Activated T-cell treated with anti-CD3 and anti-CD28 coated beads, Interleukin-2, amount 50 U/mL, for 72 hours (primary cell): ENCODE measurements at places on chromosomes 4 and X.

DNA sequence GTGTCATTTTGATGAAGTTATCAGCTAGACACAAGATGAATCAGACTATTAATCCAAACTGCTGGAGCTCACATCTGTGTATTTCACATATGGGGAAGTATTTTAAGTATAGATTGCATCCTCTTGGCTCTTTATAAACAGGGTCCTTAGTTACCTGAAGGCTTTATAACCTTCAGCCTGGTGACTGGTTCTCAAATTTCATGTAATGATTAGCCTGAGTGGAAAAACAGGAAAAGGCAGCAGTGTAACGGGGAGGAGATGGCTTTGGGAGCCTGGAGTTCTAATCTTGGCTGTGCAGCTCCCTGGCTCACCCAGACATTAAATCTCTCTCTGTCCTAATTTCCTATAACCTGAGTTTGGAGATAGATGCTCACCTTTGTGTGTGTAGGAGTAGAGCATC lies 103.8 kb upstream of the HPF1 start:
- no peak for DNase-seq

GRCh38 chr4:8050555-8051206 lies 107.9 kb downstream of the ABLIM2 start:
- DNase-seq, result no peak

GRCh38 chrX:1851527-1851926 lies 236.7 kb downstream of the ASMT start:
- DNase-seq, result no peak

DNA sequence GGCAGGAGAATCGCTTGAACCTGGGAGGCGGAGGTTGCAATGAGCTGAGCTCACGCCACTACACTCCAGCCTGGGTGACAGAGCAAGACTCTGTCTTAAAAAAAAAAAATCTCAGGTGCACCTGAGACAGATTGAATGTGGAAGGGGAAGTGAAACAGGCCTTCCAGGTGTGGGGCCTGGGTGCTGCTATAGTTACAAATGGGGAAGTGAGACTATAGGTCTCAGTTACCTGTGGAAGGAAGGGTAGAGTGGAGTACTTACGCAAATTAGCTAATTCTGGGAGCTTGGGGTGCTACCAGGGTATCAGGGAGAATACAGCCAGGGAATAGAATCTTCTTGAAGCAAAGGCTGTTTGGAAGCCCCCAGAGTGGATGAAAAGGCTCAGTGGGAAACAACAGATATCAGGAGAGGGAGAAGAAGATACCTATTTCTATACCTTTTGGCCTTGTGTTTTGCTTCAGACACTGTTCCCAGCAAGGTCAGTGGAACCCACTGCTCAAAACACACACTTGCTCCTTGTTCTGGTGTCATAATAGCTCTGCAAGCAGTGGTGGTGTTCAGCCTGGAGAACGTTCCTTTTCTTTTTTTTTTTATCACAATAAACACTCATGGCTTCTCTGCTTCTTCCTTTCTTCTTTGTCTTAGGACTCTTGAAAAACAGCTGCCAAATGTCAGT lies 7.0 kb downstream of the CD38 start:
- DNase-seq, result no peak

- no peak for DNase-seq
Observed at GRCh38 chrX:133215747-133216146, 2.4 kb downstream of the TFDP3 start.

GRCh38 chrX:116230130-116230898 lies 59.8 kb downstream of the AGTR2 start:
- no peak for DNase-seq

- no peak for DNase-seq
Observed at GRCh38 chr4:91734682-91735081, 569.1 kb upstream of the GRID2 start.

GRCh38 chr4:183469936-183470335 lies 25.5 kb downstream of the CDKN2AIP start:
- DNase-seq, result no peak

DNA sequence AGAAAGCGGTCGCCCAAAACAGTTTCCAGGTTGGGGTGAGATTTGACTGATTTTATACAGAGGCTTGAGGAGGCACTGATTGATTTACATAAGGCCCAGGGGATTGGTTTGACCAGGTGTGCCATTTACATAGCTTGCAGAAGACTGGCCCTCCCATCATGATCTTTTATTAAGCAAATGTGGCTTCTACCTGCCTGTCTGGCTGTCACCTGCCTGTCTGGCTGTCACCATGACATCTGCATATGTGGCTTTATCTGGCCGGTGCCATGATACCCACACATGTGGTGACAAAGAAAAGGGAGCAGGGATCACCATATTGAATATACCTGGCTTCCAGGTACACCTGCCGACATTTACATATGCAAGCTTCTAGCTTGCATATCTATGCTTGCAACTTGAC lies 17.0 kb upstream of the CDS1 start:
- DNase-seq, result no peak

DNA sequence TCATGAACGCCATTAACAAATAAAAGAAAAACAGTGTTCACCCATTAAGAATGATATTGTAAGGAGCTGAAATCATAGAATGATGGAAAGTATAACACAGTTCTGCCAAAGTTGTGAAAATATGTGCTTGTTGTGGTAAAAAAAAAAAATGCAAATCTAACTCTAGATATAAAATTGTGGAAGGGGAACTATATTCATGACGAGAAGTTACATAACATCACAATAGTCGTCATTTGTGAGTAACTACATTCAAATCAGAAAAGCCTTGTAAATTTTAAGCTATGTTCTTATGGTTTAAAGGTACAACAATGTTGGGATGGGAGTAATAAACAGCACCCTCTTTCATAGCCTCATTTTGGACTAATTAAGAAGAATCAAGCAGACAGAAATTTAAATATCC lies 57.6 kb upstream of the PRDM8 start:
- no peak for DNase-seq

GRCh38 chr4:33262824-33263223 lies 2542.7 kb downstream of the PCDH7 start:
- DNase-seq, result no peak

DNA sequence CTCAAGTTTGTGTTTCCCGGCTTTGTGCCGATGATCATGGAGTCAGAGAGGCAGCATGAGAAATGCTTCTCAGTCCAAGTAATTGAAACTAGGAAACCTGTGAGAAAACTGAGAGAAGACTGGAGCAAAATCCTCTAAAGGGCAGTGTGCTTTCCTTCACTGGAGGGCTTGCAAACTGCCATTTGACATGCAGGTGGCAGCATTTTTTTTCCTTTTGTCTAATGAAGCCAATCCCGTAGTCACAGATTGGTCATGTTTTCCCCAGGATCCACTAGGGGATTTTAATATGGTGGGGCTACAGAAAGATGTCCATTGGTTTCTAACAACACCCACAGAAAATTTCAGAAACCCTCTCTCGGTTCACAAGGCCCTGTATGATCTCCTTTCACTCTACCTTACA lies 117.4 kb upstream of the NUDT10 start:
- no peak for DNase-seq

DNA sequence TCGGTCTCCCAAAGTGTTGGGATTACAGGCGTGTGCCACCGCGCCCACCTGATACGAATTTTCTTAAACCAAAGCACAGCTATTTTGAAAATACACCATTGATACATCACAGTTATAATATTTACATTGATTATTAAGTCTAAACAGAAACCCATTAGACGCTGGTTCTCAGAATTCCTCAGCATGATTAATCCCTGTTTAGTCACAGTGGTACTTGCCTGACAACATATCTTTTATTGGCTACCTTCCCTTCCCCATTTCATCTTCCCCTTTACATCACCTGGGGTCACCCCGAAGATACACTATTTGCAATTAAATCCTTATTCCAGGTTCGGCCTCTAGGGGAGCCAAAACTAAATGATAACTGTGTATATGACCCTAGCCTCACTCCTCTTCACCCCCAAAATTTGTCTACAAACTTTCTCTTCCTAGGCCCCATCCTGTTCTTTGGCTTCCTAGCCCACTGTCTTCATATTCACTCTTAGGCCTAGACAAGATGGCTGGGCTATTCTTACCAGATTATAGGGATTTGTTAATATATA lies 36.8 kb upstream of the IL1RAPL1 start:
- no peak for DNase-seq

GRCh38 chrX:122622795-122623194 lies 561.3 kb upstream of the GRIA3 start:
- no peak for DNase-seq

DNA sequence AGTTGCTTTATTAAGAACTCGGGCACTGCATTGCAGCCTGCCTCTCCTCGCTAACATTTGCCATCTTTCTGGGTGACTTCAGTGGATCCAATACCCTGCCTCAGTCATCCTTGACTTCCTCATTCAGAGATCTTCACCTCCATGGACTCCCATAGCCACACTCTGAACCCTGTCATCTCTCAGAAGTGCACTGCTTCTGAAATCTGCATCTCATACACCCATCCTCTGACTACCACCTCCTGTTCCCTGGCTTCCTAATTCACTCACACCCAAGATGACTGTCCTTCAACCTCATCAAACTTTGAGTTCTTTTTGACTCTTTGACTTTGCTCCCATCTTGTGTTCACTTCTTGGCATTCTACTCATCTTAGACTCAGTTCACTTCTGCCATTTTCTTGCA lies 25.3 kb upstream of the CYBB start:
- no peak for DNase-seq

DNA sequence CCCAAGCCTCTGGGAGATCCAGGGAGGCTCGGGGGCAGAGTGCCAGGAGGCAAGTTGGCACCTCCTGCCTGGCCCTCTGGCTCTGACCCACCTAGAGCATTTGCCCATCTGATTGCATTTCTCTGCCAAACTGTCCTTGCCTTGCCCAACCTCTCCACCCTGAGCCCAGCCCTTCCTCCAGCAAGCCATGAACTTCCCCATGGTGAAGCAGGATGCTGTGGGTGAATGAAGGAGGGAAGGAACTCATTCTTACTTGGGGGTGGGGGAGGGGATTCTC lies 9.3 kb upstream of the CNGA2 start:
- DNase-seq, result no peak

DNA sequence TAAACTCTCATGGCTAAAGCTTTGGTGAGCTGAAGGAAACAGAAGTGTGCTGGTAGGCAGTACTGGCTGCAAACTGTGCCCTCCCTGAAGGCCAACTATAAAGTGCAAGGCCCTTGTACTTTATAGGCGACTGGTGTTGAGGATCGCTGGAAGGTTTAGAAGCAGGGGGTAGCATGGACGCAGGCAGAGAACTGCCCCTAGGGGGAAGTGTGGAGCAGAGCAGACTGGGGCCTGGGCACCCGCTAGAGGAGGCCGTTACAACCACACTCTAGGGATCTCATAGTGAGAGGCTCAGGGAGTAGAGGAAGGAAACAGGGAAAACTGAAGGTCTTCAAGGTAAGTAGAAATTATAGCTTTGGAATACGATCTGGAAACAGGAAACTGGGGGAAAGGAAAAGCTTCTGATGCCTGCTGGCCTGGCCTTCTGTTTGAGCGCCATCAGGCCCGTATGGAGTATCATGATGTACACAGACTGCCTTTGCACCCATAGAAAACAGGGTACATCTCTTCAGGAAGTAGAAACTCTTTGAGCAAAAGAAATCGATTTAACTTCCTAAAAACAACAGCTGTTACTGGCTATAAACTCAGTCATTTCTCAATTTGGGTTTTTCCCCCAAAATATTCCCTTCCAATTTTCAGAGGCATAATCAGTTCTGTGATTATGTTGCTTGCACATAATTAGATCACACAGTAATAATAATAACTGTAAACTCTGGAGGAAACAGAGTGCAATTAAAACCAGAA lies 23.9 kb upstream of the TMSB4X start:
- DNase-seq, result peak; percentile 78

- DNase-seq, result peak; percentile 75
Observed at GRCh38 chr4:142817442-142817841, 28.7 kb downstream of the INPP4B start.

GRCh38 chr4:69830560-69831269 lies 29.2 kb downstream of the SULT1E1 start:
- no peak for DNase-seq

GRCh38 chrX:124190440-124190839 lies 142.0 kb upstream of the TEX13D start:
- no peak for DNase-seq

- DNase-seq, result no peak
Observed at GRCh38 chrX:145821291-145821897, 3.8 kb downstream of the SLITRK2 start.

- DNase-seq, result no peak
Observed at GRCh38 chr4:153169776-153170175, 34.5 kb upstream of the TRIM2 start.

GRCh38 chr4:110294165-110294564 lies 95.8 kb upstream of the ELOVL6 start:
- no peak for DNase-seq

GRCh38 chr4:86261636-86262035 lies 98.2 kb downstream of the MAPK10 start:
- no peak for DNase-seq

GRCh38 chrX:14873676-14874049 lies 442 bp downstream of the MOSPD2 start:
- no peak for DNase-seq

DNA sequence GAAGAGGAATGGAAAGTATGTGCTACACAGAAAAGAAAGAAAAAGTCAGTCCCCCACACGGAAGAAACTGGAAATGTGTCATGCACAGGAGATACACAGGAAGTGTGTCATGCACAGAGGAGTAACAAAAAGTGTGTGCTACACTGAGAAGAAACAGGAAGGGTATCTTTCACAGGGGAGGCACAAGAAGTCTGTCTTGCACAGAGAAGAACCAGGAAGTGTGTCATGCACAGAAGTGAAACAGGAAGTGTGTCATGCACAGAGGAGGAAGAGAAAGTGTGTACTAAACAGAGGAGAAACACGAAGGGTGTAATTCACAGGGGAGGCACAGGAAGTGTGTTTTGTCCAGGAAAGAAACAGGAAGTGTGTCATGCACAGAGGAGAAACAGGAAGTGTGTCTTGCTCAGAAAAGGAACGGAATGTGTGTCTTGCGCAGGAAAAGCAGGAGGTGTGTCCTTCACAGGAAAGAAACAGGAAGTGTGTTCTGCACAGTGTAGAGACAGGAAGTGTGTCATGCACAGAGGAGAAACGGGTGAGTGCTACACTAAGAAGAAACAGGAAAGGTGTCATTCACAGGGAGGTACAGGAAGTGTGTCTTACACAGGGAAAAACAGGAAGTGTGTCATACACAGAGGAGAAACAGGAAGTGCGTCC lies 527.2 kb upstream of the PRKX start:
- peak; percentile 3 for DNase-seq
